Vein endothelial cell (primary cell): ENCODE measurements at places on chromosomes 11 and 22. TPM values are rescaled to one million over a fixed set of nuclear protein-coding genes. Genes with fewer than 3 reads are reported as not detected.

Gene USP35
- 7.7 and 10.5 TPM in 2 replicates for total RNA-seq

Gene STK33
- 0.98 and 1.3 TPM in 2 replicates for total RNA-seq

Gene NRGN
- total RNA-seq = 2.6 and 4.8 TPM in 2 replicates

Gene SOX6
- total RNA-seq = 0.67 and 1.6 TPM in 2 replicates

Gene C22orf31
- total RNA-seq = not detected in 2 replicates

Gene UBQLNL
- under 0.01 and 0.10 TPM in 2 replicates for total RNA-seq

Gene MFRP
- under 0.01 TPM in 2 replicates for total RNA-seq

Gene CLMP
- total RNA-seq = 0.10 and 1.6 TPM in 2 replicates

Gene APOBEC3H
- 0.29 and 0.33 TPM in 2 replicates for total RNA-seq

Gene PEX16
- 26.8 and 35.9 TPM in 2 replicates for total RNA-seq

Gene MMP1
- total RNA-seq = 562 and 4,071 TPM in 2 replicates

Gene WNT7B
- total RNA-seq = not detected in 2 replicates

Gene CCDC90B
- total RNA-seq = 52.6 and 66.8 TPM in 2 replicates

Gene EPS8L2
- total RNA-seq = 2.5 and 3.9 TPM in 2 replicates

Gene C22orf42
- total RNA-seq = not detected in 2 replicates
